ENCODE measurements at places on chromosomes 6 and 20.

DNA sequence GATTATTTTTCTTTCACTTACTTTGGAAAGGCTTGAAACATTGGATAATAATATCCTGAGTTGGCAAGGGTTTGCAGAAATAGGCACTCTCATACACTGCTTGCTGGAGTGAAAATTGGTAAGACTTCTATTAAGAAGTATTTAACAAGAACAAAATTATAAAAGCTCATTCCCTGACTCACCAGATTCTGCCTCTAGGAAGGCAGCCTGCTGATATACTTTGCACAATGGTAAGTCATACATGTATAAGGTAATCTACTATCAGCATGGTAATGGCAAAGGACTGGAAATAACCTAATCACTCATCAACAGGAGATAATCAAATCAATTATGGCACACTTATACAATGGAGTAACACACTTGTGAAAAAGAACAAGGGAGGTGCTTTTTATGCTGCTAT, 85.8 kb downstream of the PLCG1 start:
- no peak for DNase-seq

DNA sequence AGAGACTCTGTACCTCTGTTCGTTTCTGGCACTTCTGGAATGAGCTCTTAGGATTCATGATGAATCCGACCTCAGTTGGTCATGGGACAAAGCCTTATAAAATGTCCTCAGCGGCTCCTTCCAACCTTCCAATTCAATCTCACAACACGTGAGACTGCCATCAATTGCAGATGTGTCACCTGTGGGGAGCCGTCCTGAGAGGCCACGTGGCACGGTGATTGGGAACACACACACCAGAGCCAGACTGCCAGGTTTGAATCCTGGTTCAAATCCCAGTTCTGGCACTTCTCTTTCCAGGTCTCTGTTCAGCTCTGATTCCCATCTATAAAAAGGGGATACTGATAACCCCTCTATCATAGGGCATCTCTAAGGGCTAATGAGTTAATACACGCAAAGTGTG, 124.5 kb downstream of the ANKRD60 start:
- DNase-seq = no peak

- peak; percentile 35 for DNase-seq
These were observed 1.1 kb downstream of the FBXO30 start for GRCh38 chr6:145813285-145814034.

DNA sequence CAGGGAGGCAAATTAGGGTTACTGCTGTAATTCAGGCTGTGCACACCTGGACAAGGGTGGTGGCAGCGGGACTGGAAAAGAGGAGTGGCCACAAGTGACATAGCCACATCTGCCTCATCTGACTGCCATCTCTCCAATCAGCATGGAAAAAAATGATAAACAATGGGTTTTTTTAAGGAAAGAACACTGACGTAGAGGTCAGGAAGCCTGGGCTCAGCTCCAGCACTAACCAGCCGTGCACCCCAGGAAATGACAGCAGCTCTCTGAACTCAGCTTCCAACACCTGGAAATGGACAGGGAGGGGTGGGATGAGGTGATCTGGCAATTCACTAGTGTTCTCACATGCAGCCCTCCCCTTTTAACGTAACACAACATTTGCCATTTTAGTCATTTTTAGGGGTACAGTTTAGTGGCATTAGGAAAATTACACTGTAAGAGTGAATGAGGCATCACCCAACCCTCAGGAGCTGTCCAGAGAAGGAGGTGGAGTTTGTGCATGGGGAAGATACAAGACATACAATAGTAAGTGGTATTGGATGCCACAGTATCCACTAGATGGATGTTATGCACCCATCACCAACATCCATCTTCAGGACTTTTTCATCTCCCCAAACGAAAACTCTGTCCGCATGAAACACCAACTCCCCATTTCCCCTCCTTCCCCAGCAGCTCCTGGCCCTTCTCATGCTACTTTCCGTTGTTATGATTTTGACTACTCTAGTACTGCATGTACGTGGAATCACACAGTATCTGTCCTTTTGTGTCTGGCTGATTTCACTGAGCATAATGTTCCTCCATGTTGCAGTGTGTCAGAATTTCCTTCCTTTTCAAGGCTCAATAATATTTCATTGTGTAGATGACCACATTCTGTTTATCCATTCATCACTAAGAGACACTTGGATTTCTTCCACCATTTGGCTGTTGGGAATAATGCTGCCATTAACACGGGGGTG, 215.5 kb upstream of the ECI2 start:
- DNase-seq = no peak

GRCh38 chr20:90651-91050, 3.2 kb downstream of the DEFB125 start:
- DNase-seq = no peak

DNA sequence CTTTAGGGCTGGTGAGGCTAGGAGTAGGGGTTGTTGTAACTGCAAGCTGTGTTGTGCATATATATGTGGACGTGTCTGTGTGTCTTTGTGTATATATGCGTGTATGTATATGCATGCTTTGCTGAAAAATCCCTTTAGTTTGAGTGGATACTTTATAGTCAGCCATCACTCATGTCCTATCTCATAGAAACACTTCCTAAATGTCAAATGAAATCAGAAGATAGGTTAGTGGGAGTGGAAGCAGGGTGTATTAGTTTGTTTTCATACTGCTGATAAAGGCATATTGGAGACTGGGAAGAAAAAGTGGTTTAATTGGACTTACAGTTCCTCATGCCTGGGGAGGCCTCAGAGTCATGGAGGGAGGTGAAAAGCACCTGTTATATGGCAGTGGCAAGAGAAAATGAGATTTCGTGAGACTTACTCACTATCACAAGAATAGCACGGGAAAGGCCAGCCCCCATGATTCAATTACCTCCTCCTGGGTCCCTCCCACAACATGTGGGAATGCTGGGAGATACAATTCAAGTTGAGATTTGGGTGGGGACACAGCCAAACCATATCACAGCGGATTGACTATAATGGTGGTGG, 131.1 kb downstream of the JARID2 start:
- DNase-seq = no peak

GRCh38 chr20:47501116-47501481, 588 bp upstream of the NCOA3 start:
- DNase-seq = no peak

GRCh38 chr6:105397987-105398386, 4.9 kb downstream of the PREP start:
- DNase-seq = no peak

DNA sequence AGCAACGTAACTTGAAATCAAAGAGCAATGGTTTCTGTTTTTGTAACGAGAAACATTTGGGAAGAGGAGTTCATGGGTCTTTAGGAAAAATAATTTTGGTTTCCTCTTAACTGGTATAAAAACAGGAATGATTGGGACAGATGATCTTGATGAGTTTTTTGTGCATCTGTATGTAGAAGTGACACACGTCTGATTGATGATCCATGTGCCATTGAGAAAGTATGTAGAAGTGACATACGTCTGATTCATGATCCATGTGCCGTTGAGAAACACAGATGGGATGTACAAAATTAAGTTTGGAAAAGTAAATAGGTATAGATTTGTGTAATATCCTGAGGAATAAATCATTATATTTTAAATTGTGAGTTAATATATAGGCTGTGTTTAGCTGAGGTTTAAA, 2.1 kb downstream of the KIAA1586 start:
- no peak for DNase-seq

GRCh38 chr20:37458761-37459160, 62.3 kb upstream of the NNAT start:
- no peak for DNase-seq

GRCh38 chr20:34240121-34240520, 1.1 kb upstream of the ASIP start:
- DNase-seq = no peak

GRCh38 chr6:43973357-43973756, 153.9 kb downstream of the MRPL14 start:
- no peak for DNase-seq

DNA sequence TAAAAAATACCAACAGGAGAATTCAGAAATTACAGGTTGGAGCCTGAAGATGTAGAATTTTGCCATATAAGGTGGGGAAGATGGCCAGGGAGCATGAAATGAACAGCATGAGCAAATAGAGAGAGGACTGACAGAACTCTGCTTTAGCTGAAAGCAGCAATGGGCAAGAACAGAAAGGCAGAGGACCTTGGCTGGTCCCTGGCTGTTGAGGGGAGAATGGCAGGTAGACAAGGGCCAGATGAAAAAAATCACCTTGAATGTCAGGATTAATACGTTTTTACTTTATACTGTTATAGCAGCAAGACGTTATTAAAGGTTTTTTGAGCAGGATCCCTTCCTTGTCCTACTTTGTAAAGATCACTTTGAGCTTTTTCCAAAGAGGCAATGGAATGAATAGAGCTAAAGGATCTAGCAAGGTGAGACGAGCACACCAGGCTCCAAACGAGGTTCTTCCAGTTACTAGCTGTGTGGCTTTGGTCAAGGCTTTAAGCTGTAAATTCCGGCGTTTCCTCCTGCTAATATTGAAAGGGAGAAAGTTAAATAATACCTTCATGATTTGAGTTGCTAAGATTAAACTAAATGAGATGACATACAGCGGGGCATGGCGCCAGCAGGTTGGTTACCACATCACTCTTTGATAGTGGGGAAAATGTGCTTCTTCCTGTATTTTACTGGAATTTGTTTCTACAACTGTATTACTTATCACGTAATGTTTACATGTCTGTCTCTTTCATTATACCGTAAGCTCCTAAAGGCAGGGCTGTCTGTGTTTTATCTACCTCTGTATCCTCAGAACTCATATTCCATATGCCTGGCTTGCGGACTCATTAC, 776 bp downstream of the PPIL1 start:
- DNase-seq = peak; percentile 12

GRCh38 chr6:56642366-56643261, at the start of gene DST:
Gene DST, minus strand, starts transcription at chr6:56642889.
- no peak for DNase-seq

DNA sequence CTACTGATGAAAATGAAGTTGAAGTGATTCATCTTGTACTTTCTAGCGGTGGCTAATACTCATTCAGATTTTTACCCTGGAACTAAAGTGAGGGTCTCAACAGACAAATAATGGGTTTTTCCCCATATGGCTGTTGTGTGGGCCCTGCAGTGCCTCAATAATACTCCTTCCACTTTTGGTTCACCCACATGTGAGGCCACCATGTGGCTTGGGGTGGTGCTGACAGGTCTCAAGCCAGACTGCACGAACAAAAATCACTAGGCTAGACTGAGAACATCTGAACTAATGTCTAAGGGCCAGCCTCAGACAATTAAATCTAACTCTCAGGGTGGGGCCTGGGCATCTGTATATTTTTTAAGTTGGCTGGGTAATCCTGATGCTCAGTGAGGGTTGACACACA, 7.9 kb upstream of the COL12A1 start:
- no peak for DNase-seq

GRCh38 chr6:105746509-105746908, 339.6 kb upstream of the PRDM1 start:
- DNase-seq = no peak

- no peak for DNase-seq
These were observed 5.6 kb downstream of the FBXO9 start for GRCh38 chr6:53070806-53071205.

GRCh38 chr6:123497025-123497424, 139.7 kb downstream of the TRDN start:
- DNase-seq = no peak

DNA sequence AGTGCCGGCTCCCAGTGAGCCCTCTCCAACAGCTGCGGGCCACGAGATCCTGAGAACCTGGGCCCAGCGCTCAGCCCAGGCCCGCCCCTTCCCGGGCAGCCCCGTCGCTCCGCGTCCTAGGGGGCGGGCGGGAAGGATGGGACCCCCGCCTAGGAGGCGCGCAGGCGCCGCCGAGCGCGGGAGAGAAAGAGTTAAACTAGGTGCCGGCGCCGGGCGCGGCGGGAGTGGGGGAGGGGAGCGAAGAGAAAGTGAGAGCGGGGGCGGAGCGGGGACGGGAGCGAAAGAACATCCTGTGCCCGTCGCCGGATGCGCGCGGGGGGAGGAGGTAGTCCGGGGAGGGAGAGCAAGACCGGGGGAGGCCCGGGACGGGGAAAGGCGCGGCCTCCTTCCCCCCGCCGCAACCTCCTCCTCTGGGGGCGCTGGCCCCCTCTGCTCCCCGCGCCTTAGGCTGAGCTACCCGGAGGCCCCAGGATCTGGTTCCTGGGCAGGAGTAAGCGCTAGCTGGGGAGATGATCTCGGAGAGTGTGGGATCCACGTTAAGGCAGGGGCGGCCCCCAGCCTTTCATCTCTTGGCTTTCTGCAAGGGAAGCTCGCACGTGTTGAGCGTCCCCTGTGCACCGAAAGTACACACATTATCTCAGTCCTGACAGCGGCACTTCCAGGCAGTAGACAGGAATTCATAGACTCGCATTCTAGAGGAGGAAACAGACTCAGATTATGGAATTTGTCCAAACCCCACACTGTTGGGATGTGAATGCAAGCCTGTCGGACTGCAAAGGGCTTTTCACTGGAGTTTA, 4.9 kb upstream of the ARMC12 start:
- no peak for DNase-seq

DNA sequence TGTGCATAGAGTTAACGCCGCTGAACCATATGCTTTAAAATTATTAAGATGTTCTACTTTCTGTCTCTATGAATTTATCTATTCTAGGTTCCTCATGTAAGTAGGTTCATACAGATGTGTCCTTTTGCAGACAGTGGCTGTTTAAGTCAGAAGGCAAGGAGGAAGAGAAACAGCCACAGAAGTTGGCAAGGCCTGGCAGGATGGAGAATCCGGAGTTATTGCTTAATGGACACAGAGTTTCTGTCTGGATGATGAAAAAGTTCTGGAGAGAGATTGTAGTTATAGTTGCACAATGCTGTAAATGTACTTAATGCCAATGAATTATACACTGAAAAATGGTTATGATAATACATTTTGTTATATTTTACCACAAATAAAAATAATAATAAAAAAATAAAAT, 283.6 kb upstream of the CNR1 start:
- peak; percentile 76 for DNase-seq

DNA sequence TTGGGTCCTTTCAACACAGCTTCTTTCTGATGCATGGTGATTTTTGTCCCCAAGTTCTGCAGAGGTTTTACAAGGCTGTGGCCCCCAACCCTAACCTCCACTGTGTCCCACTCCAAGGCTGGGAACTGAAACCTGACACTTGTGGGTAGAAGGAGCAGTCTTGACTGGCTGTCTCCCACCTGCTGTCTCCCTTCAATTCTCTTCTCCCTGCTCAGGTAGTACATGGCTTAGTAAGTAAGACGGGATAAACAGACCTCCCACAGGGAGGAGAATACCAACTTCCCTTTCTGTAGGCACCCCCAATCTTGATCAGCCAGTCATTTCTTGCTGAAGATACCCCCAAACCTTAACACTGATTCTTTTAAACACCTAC, 25.0 kb downstream of the TGM6 start:
- no peak for DNase-seq

- no peak for DNase-seq
These were observed 71.6 kb upstream of the GATA5 start for GRCh38 chr20:62547364-62547763.

All from inflammatory macrophage (primary cell).